ENCODE measurements at places on chromosomes 2 and 18.

GRCh38 chr2:47078541-47079482, 76.3 kb downstream of the STPG4 start:
- DNase-seq: no peak

GRCh38 chr2:143696651-143697050, 567.4 kb downstream of the ARHGAP15 start:
- no peak for DNase-seq

- DNase-seq: no peak
These were observed 74.0 kb downstream of the UNC80 start for GRCh38 chr2:209845666-209846065.

DNA sequence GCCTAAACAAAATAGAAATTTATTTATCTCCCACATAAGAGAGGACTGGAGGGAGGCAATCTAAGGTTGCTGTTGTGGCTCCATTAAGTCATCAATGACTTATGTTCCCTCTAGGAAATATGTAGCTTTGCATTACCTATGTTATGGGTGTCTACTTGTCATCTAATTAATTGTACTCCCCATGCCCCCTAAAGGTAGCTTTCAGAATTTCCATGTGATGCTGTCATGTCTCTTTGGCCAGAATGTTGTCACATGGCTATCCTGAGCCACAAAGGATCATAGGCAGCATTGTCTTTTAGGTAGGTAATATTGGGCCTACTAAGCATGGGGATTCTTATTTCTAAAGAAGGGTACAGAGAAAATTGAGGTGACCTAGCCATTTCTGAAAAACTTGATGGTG, 935.6 kb upstream of the FANCL start:
- DNase-seq: no peak

DNA sequence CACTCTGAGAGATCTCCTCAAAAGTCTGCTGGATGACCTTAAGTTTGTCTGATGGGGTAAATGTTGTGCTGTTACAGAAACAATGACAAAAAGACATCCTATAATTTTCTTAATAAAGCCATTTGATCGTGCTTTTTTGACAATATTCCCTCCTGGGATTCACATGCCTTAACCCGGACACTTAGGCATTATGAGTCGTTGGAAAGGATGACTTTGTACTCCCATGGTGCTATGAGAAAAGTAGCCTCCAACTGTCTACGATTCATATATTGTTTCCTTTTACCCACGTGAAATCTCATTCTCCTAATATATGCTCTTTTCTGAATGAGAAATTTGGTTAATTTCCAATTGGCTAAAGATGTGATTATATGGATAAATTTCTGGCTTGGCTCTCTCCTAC, 6.1 kb upstream of the MPP4 start:
- DNase-seq: no peak

- DNase-seq: peak; percentile 89
These were observed 8.7 kb downstream of the CEP68 start for GRCh38 chr2:65064728-65065552.

- DNase-seq: no peak
These were observed 71.6 kb downstream of the TDRD15 start for GRCh38 chr2:21195326-21195725.

GRCh38 chr2:143513081-143513480, 383.9 kb downstream of the ARHGAP15 start:
- no peak for DNase-seq

- DNase-seq: no peak
These were observed 24.5 kb upstream of the MMADHC start for GRCh38 chr2:149612122-149612521.

DNA sequence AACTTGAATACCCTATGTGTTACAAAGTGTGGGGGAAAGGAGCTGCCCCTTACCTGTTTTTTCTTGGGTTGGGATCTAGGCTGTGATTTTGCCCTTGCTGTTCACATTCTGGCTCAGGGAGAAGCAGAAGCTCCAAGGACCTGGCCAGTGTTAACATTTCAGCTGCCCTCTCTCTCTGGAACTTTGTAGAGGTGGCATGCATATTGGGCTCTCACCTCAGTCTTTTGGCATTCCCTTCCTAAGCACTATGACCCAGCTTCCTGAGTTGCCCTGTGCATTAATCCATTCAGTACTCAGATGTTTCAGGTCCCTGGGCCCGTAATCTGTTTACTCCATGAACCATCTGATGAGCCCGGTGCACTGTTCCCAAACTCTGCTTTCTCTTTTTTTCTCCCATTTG, 12.1 kb downstream of the LCLAT1 start:
- no peak for DNase-seq

DNA sequence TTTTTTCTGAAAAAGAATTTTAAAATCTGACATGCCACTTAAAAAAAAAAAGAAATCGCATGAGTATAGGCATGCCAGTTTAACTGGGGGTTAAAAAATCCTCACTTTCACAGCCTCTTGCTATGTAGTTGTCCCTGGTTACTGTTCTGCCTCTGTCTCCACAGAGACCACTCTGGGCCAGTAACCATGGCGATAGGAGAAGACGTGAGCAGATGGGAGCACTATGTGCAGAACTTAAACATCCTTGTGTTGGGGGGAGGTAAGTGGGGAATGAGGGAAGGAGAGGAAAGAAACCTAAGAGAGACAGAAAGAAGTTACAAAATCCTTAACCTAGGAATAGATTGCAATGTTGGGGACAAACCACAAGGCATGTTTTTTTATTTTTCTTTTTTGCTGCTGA, 75.9 kb upstream of the CYRIA start:
- no peak for DNase-seq

DNA sequence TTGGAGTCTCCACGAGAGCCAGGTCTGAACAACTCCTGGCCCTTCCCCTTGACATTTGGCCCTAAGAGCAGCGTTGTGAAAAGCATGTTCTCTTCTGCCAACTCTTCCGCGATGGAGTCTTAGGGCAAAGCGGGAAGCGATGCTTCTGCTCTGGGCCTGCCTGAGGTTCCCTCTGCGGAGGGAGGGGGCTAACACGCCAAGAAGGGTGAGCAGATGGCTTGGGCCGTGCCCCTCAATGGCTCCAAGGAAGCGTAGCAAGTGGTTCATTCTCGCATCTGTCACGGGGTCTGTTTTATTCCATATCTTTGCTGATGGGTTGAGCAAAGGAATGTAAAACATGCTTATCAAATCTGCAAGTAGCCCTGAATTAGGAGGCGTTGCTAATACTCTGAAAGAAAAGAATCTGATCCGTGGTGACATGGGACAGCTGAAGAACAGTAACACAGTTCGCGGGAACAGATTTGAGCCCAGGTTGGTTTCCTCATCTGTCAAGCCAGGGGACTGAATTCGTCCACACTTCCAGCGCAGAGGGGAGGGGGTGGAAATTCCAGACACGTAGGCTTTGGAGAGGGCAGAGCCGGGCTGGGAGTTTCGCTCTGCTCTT, 38.0 kb downstream of the DNMT3A start:
- no peak for DNase-seq

DNA sequence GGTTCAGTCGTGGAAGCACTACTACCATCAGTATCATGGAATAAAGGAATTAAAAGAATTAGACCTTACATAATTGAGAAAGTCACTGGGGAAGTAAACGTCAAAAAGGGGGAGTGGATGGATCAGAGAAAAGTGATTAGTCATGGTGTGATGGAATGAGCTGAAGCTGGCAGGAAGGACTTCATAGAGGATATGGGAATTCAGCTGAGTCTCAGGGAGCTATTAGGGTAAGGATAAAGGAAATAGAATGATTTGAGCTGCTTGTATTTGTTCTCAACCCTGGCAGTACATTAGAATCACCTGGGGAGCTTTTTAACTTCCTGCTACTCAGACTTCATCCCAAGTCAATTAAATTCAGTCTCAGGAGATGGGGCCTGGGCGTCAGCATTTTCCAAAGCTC, 53.4 kb upstream of the SETBP1 start:
- no peak for DNase-seq

DNA sequence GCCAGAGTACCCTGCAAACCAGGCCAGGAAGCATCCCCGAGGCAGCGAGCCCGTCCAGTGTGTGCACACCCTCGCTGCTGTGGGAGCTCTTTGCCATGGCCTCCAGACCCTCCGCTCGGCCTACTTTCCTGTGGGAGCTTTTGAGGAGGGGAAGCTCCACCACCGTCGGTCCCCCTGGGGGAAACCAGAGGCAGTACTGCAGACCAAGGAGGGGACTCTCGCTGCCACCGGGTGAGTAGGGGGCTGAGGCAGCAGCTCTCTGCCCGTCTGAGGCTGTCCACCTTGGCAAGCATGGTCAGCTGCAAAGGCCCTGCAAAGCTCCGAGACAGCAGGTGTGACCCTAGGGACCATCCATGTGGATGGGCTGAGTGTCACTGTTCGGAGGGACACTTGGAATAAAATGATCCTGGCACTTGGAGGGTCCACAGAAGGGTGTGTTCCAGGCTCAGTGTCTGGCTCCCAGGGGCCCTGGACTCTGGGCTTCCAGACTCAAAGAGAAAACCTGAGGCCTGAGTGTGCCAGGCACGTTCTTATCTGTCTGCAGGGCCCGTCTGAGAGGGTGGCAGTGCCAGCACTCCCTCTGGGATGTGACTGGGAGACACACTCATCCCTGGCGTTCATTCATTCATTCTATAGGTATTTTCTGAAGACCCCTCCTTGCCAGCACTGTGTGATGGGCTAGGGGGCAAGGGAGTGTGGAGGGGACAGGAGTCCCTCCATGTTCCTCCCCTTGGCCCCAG, 282.8 kb upstream of the HS6ST1 start:
- DNase-seq: no peak

DNA sequence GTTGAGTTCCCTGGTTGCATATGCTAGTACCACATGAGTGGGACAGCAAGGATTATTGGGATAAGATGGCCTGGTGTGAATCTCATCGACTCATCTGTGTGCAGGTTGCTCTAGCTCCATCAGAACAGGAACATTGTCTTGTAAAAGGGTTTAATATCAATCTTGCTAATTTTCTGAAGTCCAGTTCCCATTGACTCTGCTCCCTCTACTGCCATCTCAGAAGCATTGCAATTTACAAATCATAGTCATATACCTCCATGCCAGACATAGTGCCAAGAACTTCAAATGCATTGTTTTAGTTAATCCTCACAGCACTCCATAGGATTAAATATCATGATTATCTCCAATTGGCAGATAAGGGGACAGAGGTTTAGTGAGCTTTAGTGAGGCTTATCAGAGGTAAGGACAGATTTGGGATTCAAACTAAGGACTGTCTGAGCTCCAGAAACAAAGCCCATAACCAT, 4.8 kb upstream of the STAT4 start:
- peak; percentile 11 for DNase-seq

DNA sequence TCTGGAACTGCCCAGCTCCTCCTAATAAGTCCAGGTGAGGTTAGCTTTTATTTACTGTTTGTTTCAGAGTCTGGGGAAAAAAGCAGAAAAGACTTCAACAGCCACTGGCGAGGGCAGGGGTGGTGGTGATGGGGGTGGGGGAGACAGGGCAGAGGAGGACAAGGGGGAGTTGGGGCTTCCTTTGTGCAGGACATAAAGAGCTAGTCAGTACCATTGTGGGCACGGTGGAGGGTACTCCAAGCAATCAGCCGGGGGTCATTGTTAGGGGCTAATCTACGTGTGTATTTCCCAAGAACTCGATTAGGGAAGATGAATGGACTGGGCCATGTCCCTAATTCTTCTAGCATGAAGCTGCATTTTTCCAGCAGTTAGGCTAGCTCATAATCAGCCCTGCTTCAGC, 2.8 kb upstream of the RAX start:
- DNase-seq: no peak

GRCh38 chr2:235050980-235051351, 99.1 kb downstream of the SH3BP4 start:
- DNase-seq: no peak

DNA sequence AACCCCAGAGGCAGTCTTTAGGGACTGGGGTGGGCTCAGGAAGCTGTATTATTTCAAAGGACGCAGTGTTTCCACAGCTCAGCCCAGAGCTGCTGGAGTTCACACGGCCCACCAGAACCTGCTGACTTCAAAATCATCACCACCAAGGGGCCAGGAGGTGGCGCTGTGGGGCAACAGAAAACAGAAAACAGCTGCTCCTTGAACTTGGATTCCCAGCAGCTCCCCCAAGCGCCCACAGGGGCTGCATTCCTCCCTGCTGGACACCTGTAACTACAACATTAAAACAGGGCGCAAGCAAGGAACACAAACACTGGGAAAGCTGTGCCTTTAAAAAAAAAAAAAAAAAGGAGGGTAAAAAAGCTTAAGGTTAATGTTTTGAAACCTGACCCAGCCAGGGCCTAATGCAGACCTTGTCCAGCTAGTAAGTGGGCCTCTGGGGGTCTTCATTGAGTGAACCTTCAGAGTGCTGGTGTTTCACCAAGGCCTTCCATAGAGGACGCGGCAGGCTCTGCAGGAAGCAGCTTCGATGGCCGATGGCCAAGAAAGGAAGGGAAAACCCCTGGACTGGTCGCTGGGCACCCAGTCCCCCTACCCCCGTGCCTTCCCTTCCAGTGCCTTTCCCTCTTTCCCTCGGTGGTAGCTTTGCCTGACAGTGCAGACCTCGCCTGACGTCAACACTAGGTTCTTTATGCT, 25.9 kb downstream of the MLPH start:
- DNase-seq: no peak

DNA sequence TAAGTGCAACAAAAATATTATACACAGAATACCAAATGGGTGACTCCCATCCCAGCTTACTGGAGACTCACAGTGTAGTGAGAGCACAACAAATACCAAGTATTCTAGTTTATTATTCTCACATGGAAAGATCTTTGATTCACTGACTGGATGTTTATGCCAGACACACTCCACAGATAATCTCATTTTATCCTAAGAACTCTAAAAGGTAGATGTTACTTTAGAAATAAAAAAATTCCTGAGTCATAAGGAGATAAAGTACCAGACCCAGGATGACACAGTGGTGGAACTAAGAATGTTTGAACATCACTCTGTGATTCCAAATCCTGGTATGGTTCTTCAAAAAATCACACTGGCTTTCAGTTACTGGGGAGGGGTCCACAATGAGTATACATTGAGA, 136.2 kb downstream of the CDH2 start:
- no peak for DNase-seq

- DNase-seq: no peak
These were observed 32.4 kb upstream of the NCK2 start for GRCh38 chr2:105712166-105712915.

DNA sequence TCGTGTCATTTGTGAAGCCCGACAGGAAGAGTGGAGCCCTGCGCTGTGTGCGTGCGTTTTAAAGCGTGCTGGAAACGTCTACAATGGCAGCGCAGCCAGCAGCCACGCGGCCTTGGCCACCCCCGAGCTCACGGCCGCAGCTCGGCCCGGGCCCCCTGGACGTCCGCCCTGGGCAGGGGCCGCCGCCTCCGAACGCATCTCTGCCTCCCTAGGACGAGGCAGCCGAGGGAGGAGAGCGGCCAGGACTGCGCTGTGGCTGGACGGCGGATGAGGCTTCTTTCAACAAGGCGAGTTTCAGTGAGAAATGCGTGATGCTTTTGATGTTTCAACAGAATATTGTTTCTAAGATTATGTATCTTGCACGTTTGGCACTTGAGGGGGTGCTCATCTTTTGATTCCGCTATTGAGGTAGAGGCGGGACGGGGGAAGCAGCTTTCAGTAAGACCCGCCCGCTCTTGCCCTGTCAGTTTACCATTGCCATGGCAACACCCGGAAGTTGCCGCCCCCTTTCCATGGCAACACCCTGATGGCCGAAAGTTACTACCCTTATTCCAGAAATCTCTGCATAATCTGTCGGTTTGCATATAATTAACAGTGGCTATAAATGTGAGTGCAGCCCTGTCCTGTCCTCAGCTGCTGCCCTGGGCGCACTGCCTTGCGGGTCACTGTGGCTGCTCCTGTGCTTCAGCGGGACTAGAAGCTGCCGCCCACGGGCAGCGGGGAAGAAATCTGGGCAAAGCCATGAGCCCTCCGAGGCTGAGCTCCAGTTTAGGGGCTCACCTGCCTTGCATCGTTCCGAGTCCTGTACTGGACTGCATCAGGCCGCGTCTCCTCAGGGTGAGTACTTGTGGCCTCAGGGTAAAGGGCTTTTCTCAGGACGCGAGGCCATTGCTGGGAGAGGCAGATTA, 38.6 kb downstream of the ADNP2 start:
- peak; percentile 3 for DNase-seq

GRCh38 chr2:217418544-217418943, 558.7 kb upstream of the TNP1 start:
- DNase-seq: no peak

Measured in SIG-M5 (cell line).